ENCODE measurements at places on chromosomes 3 and 15.

DNA sequence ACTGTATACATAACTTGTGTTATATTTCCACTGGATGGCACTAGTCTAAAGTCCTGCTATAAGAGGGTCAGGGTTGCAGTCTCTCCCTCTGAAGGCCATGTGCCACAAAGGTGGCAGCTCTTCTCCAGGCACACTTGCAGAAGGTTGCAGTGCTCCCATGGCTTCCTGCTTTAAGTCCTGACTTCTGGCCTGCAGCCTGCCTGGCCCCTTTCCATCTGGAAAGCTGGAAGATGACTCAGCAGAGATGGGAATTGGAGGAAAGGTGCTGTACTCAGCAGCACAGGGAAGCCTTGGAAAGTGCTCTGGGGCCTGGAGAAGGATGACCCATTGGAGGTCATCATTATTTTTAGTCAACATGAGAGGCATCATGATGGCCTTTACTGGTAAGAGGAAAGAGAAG, 40.9 kb upstream of the MRPL3 start:
- no peak for DNase-seq

DNA sequence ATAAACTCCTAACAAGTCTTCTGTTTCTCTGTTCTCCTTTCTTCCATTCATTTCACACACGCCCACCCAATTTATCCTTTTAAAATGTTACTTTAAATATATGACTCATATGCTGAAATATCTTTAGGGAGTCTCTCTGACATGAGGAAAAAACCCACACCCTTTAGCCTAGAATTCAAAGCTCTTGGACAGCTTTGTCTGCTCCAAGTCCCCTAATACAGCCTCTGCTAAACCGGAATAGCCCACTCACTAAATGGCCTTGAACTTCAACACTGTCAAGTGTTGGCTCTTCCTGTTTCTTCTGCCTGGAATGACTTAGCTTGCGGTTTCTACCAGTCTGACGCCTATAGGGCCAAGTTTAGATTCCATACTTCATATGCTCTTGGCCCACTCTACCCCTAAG, 3.3 kb upstream of the CD96 start:
- DNase-seq = no peak

DNA sequence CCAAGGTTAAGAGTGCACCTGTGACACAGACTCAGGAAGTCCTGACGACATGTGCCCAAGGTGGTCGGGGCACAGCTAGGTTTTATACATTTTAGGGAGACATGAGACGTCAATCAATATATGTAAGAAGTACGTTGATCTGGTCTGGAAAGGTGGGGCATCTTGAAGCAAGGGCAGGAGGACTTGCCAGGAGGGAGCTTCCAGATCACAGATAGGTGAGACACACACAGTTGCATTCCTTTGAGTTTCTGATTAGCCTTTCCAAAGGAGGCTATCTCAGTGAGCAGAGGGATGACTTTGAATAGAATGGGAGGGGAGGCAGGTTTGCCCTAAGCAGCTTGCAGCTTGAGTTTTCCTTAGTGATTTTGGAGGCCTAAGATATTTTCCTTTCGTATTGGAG, 257.4 kb downstream of the CGGBP1 start:
- no peak for DNase-seq

GRCh38 chr15:46703871-46704637, 1013.3 kb upstream of the SEMA6D start:
- no peak for DNase-seq

- DNase-seq = no peak
Measured at GRCh38 chr3:99627062-99627826, 11.2 kb upstream of the COL8A1 start.

GRCh38 chr3:162933656-162934055, 1437.0 kb downstream of the OTOL1 start:
- no peak for DNase-seq

- no peak for DNase-seq
Measured at GRCh38 chr15:68833700-68834331, 13.1 kb upstream of the ANP32A start.

GRCh38 chr3:15220661-15221060, 14.6 kb downstream of the CAPN7 start:
- no peak for DNase-seq

- no peak for DNase-seq
Measured at GRCh38 chr3:181998828-181999227, 287.1 kb downstream of the SOX2 start.

- no peak for DNase-seq
Measured at GRCh38 chr3:167115331-167115934, 264.7 kb downstream of the ZBBX start.

- DNase-seq = no peak
Measured at GRCh38 chr3:141542202-141542969, 55.6 kb downstream of the RASA2 start.

- DNase-seq = no peak
Measured at GRCh38 chr15:42034628-42035434, 14.0 kb upstream of the PLA2G4E start.

DNA sequence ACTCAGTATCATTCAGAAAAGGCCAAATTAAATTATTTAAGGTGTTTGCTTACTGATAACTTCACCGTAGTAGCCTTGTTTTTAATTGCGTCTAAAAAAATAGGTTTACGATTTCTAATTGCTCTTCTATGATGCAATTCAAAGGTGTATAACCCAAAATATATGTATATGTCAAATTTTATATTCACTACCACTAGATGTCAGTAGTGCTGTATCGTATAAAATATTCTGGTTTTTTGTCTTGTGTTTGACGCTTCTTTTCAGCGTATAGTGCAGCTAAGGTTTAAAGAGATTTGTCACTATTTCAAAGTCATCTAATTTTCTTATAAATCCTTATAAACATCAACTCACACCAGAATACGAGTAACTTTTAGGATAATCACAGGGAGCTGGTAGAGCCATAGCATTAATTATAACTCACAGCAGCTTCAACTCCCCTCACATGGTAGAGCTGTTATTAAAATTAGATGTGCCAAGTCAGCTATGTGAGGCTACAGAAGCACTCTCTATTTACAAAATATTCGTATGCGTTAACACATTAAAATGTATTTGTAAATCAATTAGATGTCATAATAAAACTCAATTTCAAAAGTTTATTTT, 3.5 kb downstream of the PFN2 start:
- no peak for DNase-seq

- no peak for DNase-seq
Measured at GRCh38 chr15:81304226-81304625, 19.7 kb downstream of the STARD5 start.

DNA sequence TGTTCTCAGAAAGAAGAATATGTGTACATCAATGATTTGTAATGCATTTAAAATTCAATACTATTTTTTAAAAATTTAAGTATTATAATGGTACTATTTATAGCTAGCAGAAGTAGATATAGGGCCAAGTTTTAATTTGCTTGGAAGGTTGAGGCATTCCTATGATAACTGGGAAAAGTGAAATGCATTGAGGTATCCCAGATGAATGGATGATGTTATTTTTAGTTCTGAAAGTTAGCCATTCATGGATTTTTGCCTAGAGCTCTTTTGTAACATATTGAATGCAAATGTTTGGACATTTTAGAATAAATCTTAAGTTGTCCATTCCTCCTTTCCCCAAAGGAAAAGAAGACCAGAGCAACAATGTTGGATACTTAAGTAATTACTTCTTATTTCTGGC, 47.6 kb downstream of the GAP43 start:
- DNase-seq = no peak

GRCh38 chr3:112817271-112817670, 29.4 kb downstream of the CD200R1L start:
- DNase-seq = no peak

DNA sequence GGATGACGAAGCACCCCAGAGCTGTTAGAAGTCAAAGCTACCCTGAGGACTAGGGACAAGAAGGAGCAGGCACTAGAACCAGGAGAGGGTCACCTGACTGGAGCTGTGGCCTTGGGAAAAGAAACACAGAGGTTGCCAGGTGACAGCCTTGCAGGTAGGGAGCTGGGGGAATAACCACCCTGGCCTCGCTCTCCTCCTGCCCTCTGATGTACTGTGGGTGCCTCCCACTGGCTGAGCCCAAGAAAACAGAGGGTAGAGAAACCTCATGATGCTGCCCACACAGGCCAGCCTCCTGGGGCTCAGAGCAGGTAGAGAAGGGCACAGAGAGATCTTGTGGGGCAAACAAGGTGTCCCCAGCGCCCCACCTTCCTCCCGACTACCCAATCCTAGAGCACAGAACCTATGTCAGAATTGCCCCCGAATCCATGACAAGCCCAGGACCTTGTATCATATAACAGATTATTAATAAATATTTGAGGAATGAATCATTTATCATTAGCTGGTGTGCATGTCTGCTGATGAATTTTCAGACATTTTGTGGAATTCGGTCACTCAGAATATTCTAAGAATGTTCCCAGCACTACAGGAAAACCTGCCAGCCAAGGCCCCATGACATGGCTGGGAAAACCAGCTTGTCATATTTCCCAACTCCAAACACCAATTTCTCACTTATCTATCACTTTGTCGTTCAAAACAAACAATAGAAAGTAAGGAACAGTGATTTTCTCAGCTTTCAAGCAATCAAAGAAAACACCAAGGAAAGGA, 59.8 kb upstream of the MEX3B start:
- no peak for DNase-seq

GRCh38 chr3:24551626-24552025, 57.0 kb upstream of the THRB start:
- no peak for DNase-seq

GRCh38 chr3:50258979-50259378, 10.0 kb upstream of the SEMA3B start:
- no peak for DNase-seq

- no peak for DNase-seq
Measured at GRCh38 chr3:2510591-2511145, 412.0 kb downstream of the CNTN4 start.

- DNase-seq = no peak
Measured at GRCh38 chr15:66390678-66391077, 4.0 kb downstream of the MAP2K1 start.

- DNase-seq = no peak
Measured at GRCh38 chr15:70327856-70328678, 230.3 kb upstream of the TLE3 start.

GRCh38 chr3:125262161-125262560, 49.6 kb upstream of the SLC12A8 start:
- no peak for DNase-seq

GRCh38 chr15:38695249-38696108, 130.9 kb upstream of the RASGRP1 start:
- DNase-seq = no peak

DNA sequence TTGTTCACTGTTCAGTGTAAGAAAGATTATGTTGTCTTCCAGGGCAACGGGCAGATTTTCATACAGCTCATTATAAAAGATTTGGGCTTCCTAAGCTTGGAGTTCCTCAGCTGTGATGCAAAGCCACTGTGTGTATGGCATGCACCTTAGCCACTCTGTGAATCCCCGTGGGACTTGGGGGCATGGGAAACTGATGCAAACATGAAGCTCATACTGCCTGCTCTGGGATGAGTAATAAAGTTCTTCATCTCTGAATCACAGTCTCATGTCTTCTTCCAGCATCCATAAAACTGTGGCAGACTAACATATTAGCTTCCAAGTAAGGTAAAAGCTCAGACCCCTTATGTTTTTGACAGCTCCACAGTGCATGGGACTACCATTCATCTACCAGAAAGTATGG, 154.3 kb upstream of the RORA start:
- no peak for DNase-seq

DNA sequence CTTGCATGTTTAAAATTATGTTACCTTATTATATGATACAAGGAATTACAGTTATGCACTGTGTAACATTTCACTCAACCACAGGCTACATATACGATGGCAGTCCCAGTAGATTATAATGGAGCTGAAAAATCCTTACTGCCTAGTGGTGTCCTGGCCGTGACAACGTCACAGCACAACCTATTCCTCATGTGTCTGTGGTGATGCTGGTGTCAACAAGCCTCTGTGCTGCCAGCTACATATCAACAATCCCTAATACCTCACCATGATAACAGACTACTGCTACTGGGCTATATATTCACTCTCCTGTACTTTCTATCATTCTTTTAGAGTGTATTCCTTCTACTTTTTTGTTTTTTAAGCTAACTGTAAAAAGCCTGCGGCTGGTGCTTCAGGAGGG, 80.2 kb upstream of the OCA2 start:
- no peak for DNase-seq

DNA sequence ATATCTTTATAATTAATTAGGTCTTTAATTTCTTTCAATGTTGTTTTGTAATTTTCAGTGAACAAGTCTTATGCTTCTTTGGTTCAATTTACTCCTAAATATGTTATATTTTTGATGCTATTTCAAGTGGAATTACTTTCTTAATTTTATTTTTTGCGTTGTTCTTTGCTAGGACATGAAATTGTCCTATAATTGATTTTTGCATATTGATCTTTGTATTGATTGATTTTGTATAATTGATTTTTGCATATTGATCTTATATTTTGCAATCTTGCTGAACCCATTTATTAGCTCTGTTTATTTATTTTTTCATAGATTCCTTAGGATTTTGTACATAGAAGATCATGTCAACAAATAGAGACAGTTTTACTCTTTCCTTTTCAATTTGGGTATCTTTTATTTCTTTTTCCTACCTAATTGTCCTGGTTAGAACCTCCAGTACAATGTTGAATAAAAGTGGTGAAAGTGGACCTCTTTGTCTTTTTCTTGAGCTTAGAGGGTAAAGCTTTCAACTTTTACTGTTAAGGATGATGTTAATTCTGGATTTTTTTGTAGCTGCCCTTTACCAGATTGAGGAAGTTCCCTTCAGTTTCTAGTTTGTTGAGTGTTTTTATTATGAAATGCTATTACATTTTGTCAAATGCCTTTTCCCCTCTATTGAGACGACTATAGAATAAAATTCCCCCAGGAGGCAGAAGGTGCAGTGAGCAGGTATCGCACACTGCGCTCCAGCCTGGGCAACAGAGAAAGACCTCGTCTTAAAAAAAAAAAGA, 36.8 kb upstream of the CCDC50 start:
- DNase-seq = no peak

GRCh38 chr3:9351709-9352126, 11.1 kb upstream of the THUMPD3 start:
- DNase-seq = no peak

GRCh38 chr15:66004618-66005262, 135.4 kb downstream of the RAB11A start:
- DNase-seq = no peak

GRCh38 chr15:73755481-73755880, 2.3 kb upstream of the INSYN1 start:
- no peak for DNase-seq

- DNase-seq = no peak
Measured at GRCh38 chr3:86787091-86787490, 203.9 kb downstream of the VGLL3 start.

DNA sequence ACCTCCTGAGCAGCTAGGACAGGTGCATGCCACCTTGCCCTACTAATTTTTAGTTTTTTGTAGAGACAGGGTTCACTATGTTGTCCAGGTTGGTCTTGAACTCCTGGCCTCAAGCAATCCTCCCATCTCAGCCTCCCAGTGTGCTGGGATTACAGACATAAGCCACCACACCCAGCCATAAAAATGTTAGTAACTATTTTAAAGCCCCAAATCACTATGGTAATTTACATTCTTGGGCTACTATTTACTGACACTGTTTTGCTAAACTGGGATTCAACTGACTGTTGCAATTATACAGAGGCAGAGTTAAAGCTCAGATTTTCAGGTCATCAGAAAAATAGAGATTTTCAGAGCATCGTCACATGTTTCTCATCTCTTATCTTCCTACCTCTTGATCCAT, 258.6 kb downstream of the FEZF2 start:
- DNase-seq = no peak
